ENCODE measurements at places on chromosomes 1 and 21.
A peak's percentile ranks its signal among the peaks of the same experiment; 100 is the strongest.

- DNase-seq: no peak
These were observed 22.8 kb upstream of the CDK18 start for GRCh38 chr1:205481629-205482151.

DNA sequence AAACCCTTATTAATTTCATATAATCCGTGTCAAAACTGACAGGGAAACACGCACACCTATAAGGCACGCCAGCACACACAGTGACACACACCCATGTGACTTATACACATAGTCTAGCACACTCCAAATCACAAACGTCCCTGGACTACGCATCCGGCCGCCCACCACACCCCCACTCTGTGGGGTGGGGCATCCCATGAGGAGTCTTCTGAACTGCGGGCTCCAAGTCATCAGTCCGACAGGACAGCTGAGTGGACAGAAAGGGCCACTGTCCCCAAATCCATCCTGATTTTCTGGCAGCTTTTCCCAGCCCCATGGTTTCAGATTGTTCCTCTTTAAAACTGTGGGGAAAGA, 829 bp downstream of the PEA15 start:
- peak; percentile 23 for DNase-seq

DNA sequence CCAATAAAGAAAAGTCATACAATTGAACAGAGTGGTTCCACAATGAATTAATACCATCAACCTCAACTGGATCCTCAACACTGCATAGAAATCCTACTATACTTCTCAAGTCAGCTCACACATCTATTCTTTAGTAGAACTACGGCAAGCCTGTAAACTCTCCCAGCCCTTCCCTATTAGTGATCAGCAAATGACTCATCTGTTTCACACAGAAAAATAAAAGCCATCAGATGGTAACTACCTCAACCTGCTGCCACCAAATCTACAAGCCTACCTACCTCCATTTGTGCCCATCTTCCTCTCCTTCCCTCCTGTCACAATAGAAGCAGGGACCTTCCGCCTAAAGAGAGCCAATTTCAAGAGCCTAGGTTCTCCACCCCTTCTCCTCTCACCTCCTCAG, 63.6 kb downstream of the DMAP1 start:
- DNase-seq: no peak

DNA sequence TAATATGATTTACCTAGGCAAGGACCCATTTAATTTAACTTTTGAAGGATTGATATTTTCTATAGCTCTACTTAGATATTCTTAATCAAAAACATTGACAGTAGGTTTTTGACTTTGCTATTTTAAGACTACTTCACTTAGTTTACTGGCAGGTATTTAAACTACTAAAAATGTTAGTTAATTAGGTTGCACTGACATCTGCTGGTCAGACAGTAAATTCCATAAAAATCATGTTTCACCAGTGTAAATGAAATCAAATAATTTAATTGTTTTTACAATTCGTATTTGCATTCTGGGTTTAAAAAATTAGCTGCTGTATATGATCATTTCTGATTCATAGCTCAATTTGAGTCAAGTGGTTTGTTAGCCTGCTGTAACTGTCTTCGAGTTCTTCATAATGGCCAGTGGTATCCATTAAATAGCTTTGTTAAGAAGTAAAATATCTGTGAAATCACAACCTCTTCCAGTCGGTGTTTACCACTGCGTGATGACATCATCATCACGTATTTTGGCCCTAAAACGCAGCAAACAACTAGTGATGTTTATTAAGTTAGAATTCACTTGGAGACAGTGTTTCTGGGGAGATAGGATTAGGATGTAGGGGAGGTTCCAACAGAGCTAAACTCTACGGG, 26.2 kb downstream of the EXTL2 start:
- DNase-seq: no peak

DNA sequence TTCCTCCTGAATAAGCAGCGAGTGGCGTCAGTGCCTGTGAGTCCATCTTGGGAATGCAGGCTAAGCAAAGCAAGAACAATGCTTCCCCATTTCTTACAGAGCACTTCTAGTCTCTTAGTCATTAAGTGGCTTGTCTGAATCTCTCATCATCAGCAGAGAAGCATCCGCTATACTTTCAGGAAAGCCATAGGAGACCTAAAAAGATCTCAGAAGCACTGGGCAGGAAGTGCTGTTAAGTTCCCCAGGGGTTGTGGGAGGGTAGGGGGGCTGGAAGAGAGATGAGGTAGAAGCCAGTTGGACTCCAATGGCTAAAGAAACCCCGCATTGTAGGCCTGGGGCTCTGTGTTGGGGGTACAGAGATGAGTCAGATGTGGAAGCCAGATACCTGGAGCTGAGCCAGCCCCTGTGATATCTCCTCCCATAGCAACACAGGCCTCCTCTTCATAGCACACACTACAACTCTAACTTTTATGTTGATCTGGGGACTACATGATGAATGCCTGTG, 44.9 kb downstream of the SYT6 start:
- DNase-seq: no peak

DNA sequence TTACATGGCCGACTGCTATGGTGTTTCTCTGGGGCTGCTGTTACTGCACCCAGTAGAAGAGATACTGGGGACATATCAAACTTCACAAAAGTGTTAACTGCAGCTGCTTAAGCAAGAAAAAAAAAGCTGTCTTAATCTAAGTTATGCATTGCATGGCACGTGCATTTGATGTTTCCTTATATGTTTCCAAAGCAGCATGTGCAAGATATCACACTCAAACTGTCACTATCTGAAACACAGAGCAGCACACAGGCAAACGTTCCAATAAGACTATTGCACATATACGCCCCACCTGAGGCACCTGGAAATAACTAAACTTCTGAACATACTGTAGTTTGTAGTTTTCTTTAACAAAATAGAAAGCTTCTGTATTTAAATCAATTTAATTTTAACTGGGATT, 671.4 kb upstream of the ADGRL2 start:
- no peak for DNase-seq

GRCh38 chr1:211135342-211135950, 1.5 kb upstream of the KCNH1 start:
- no peak for DNase-seq

DNA sequence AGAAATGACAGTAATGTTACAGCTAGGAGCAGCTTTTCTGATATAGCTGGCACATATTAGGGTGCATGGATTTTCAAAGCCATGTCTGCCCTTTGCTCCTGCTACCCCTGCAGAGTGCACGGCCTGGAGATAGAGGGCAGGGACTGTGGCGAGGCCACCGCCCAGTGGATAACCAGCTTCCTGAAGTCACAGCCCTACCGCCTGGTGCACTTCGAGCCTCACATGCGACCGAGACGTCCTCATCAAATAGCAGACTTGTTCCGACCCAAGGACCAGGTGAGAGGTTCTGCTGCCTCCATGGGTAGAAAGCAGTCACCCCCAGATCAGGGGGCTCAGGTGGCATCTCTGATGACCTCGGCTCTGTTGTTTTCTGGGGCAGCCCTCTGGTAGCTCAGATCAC, 9.8 kb downstream of the MTARC1 start:
- no peak for DNase-seq

GRCh38 chr1:26827663-26828062, 1.2 kb downstream of the ZDHHC18 start:
- DNase-seq: no peak

GRCh38 chr1:156486421-156487344, 13.9 kb downstream of the MEF2D start:
- no peak for DNase-seq

DNA sequence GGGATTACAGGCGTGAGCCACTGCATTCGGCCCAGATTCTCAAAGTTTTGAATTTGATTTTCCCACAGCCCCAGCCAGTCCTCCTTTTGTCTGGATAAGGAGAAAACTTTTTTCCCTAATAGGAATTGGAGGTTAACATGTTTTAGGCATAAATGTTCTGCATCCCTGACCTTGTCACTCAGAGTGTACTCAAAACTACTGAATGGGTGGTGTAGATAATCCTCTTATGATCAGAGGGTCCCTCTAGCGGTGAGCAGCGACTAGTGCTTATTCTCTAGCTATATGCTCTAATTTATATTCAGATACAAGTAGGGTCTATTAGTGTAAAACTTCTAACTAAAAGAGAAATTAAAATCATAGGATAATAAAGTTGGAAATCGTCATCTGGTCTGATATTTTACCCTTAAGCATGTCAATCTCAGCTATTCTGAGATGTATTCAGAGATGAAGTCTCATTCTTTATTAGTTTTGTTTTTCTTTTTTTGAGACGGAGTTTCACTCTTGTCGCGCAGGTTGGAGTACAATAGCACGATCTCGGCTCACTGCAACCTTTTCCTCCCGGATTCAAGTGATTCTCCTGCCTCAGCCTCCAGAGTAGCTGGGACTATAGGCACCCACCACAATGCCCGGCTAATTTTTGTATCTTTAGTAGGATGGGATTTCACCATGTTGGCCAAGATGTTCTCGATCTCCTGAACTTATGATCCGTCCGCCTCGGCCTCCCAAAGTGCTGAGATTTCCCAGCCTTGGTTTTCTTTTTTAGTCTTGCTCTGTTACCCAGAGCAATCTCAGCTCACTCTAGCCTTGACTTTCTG, 2.7 kb upstream of the PSMD4 start:
- DNase-seq: peak; percentile 16

GRCh38 chr21:21547368-21547953, 549.3 kb downstream of the NCAM2 start:
- no peak for DNase-seq

- no peak for DNase-seq
These were observed 6.0 kb downstream of the STYXL2 start for GRCh38 chr1:167099851-167100250.

- no peak for DNase-seq
These were observed 2.0 kb downstream of the S100A6 start for GRCh38 chr1:153533689-153534201.

- DNase-seq: no peak
These were observed 18.1 kb upstream of the SLC44A3 start for GRCh38 chr1:94801919-94802546.

GRCh38 chr1:818618-819291, 105.0 kb upstream of the SAMD11 start:
- no peak for DNase-seq

DNA sequence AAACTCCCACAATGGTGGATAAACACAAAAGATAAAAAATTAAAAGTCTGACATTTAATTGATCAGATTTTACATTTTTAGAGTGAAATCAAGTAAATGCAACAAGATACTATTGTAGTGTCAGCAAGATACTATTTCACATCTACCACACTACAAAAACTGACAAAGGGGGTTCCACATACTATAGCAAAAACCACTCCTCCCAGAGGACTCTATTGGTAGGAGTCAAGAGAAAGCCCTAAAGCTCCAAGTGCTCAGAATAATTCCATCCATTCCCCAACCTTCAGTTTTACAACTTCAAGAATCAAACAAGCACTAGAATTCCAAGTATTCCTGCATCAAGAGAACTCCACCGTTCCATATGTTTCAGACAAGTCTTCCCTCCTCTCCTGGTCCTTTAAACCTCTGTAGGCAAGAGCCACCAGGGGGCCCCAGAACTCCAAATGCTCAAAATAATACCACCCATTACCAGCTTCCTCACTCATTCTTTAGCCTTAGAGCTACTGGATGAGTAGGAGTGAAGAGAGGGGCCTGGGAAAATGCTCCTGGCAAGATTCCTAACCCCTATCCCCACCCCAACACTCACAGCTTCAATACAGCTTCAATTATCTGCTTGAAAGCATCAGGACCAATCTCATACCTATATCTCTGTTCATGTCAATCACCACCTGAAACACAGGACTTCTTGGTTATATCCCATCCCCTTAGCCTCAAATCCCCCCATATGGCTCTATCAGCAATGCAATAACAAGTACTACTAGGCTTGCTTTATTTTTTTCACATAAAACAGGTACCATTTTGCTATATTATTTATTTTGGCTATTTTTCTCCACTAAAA, 9.9 kb downstream of the TOR1AIP2 start:
- DNase-seq: peak; percentile 3

- no peak for DNase-seq
These were observed 96.5 kb downstream of the SMYD2 start for GRCh38 chr1:214377485-214377884.

GRCh38 chr1:55420026-55420425, 204.9 kb upstream of the USP24 start:
- DNase-seq: no peak

DNA sequence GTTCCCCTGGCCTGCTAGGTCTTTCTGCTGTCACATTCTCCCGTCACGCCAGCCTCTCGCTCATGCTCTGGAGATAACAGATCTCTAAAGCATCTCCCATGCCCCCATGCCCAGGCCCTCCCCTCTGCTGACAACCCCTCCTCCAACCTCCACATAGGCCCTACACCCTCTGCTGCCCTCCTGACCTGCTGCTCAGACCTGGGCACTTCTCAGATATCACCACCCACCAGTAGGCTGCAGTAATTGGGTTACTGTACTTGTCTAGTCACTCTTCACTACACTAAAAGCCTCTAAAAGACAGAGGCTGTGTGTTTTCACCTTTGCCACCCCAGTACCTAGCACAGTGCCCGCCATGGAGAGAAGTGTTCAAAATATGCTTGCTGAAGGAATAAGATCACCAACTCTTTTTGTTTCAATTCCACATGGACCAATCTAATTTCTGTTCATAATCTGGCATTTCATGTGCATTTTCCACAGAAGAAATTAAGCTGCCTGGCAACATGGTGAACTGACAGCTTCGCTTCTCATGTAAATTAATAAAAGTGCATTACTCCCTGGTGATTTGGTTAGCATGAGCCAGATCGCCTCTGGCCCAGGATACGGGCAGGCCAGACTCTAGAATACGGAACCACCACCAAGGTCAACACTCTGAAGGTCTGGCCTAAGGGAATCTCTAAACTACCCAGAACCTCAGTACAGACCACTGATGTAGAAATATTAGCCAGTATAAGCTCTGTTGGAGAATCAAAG, 20.7 kb downstream of the LBR start:
- no peak for DNase-seq

DNA sequence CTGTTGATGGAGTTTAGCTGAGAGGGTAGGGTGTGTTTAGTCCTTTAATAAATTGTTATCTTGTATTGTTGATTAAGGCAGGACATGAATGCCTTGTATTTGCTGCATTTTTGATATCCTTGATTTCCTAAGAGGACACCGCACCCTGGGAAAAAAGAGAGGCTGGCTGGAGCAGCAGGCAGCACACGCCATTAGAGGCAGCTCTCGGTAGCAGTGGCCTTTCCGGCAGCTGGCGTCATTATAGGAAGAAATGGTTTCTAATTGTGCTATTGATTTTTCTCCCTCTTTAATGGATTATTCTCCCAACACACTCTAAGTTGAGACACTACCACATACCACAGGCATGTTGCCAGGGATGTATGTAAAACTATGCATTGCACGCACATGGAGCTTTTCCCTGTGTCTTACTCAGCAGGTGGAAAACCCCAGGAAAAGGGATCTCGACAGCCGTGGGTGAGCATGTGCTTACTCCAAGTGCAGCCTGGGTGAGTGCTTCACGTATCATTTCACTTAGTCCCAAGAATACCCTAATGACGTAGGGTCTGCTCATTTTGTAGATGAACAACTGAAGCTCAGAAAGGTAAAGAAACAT, 440.4 kb upstream of the RUNX1 start:
- no peak for DNase-seq

DNA sequence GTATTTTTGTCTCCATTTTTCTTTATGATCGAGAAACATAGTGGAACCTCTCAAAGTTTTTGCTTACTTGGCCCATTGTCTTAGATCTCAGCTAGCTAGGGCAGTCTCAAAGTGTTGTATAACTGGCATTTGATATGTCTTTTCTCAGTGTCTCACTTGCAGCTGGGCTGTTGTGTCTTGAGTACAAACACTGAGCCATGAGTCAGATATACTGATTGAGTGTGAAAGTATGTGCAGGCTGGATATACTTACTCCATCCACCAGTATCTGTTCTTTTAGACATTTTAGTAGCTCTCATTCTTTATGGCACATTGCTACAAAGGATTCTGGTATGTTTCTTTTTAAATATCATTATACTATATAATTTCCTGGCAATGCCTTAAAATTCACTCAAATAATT, 14.3 kb upstream of the GPR52 start:
- DNase-seq: no peak
